NCI-H1092 (cell line): ENCODE measurements at places on chromosomes 1 and 21.
A peak's percentile ranks its signal among the peaks of the same experiment; 100 is the strongest.

DNA sequence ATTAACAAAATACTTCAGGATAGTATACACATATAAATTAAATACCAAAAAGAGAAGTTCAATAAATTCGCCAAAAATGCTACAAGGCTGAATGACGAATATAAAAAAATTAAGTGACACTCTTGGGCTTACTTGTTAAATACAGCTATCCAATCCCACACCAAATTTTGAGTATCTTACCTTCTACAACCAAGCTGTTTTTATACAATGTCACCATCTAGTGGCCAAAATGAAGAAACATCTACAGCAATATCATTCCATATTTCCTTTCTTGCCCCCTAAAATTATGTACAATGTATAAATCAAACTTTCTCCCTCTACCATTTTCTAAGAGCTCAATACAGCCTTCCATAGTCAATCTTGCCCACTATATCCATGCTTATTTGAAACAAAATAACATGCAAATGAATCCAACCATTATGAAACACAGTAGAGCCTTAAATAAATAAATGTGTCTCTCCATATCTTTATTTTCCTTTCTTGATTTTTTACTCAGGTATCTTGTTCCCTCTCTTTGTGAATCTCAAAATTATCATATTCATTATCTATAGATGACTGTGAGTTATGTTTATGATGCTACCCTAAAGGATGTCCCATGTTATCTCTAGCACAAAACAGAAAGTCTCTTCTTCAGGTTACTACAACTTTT is 86.3 kb downstream of the ACBD6 start:
- DNase-seq, result peak; percentile 55

- DNase-seq, result no peak
Observed at GRCh38 chr1:65213271-65214023, 65.4 kb downstream of the AK4 start.

GRCh38 chr1:228146417-228147150 is 3.1 kb upstream of the GJC2 start:
- no peak for DNase-seq

GRCh38 chr21:27306791-27307775 is 340.2 kb upstream of the ADAMTS5 start:
- no peak for DNase-seq

- DNase-seq, result no peak
Observed at GRCh38 chr1:5974631-5975030, 17.6 kb downstream of the NPHP4 start.

DNA sequence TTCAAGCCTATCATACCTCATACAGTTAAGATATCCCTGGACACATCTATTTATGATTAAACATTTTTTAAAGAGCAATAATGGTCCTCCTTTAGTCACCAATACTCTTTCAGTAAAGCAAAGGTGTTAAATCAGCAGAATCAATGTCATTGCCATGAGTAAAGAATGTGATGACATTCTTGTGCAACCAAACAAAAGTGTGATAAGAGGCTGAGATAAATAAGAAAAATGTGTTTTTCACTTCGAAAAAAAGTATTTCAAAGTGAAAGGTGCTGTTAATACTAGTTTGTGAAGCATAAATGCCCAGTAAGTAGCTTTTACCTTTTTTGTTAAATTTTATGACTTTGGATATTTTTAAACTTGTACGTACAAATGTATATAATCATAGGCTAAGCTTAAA is 8.4 kb downstream of the SLC44A5 start:
- no peak for DNase-seq

- DNase-seq, result peak; percentile 4
Observed at GRCh38 chr21:18468790-18469189, 65.2 kb upstream of the TMPRSS15 start.

DNA sequence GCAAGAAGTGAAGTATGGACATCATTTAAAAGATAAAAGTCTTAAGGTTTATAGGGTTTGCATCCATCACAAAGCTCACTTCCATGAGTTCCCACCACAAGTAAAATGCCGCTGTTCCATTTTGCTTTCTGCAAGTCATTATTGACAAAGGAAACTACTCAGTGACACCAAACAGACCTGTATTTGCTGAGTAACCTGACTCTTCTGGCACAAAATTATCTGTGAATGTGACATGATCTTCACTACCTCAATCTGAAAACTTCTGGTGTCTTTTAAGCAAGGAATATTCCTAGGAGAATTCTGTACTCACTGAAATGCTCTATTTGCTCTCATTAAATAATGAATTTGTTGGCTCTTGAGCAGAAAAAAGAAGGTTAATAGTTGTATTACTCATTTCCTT is 1077.4 kb upstream of the ADGRL4 start:
- DNase-seq, result no peak

GRCh38 chr1:152111515-152111968 is 3.7 kb downstream of the TCHH start:
- DNase-seq, result peak; percentile 12

GRCh38 chr1:228272831-228273571 is 65.2 kb downstream of the OBSCN start:
- no peak for DNase-seq

DNA sequence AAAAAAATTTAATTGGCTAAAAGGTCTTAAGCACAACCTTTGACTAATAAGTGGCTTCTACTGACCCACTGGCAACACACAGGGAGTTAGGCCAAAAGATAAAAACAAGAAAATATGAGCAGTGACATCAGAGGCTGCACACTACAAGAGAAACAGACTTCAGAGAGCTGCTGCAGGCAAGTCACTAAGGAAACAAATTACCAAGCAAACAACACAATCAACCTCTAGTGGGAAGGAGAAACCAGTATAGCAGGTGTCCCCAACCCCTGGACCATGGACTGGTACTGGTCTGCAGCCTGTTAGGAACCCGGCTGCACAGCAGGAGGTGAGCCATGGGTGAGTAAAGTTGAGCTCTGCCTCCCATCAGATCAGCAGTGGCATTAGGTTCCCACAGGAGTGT is 20.8 kb upstream of the ENSA start:
- no peak for DNase-seq

DNA sequence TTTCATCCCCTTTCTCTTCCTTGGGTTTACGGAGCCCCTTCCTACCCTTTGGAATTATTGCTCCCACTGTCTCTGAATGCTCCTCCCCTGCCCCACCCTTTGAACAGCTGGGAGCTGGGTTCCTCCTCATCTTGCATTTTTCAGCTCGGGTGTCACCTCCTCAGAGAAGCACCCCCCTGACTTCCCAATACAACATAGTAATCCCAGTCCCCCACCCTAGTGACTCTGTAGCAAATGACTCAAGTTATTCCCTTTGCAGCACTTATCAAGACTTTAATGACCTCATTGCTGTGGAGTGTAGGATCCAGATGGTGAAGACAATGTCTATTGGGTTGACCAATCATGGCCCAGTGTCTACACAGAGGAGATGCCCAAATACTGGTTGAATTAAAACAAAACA is 8.9 kb upstream of the VWA5B1 start:
- no peak for DNase-seq

GRCh38 chr1:151419819-151420218 is 20.4 kb downstream of the PSMB4 start:
- DNase-seq, result no peak

DNA sequence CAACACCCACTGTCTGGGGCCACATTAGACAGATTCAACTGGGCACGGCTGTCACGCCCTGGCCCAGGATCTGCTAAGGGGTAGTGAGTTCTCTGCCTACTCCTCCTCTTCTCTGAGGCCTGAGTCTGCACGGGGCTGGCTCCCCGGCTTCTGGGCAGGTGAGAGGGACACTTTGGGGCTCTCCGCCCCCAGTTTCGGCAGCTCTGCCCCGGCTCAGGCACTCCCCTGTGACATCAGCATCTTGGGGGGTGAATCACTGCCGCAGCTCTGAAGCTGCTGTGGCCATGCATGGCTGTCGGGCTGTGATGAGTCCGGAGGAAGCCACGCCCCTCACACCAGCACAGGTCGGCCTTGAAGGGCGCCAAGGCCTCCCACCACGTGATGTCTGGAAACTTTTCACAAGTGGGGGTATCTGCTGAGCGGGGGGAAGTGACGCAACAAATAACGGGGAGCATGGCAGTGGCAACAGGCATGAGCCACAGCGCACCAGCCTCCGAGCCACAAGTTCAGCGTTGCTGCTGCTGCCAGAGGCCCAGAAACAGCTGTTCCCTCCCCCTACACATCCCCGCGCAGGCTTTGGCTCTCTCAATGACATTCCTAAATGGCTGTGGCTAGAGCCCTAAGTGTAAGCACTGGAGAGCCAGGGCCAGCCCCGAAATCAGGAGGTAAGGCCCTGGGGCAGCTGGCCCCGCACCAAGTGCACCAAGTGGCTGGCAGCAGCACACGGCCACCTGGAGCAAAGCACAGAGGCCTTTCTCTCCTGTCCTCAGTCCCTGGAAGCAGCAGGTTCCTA is 26.3 kb downstream of the ZBTB17 start:
- no peak for DNase-seq

- DNase-seq, result no peak
Observed at GRCh38 chr1:111988743-111989453, 570 bp downstream of the KCND3 start.

GRCh38 chr1:12272770-12273169 is 42.9 kb downstream of the VPS13D start:
- DNase-seq, result no peak

- DNase-seq, result no peak
Observed at GRCh38 chr1:84598418-84598817, 24.2 kb upstream of the CTBS start.

DNA sequence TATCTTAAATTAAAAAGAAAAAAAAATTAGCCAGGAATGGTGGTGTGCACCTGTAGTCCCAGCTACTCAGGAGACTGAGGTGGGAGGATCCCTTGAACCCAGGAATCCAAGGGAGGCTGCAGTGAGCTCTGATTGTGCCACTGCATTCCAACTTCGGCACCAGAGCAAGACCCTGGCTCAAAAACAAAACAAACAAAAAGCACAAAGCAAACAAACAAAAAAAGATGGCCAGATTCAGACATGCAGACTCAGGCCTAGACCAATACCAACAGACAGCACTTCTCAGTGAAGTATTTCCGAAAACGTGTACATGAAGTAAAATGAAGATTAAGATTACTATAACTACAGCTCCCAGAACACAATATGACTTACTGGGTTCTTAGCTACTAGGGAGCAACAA is 10.6 kb downstream of the SLC35D1 start:
- DNase-seq, result no peak

- DNase-seq, result no peak
Observed at GRCh38 chr1:240656531-240656930, 44.6 kb upstream of the GREM2 start.

DNA sequence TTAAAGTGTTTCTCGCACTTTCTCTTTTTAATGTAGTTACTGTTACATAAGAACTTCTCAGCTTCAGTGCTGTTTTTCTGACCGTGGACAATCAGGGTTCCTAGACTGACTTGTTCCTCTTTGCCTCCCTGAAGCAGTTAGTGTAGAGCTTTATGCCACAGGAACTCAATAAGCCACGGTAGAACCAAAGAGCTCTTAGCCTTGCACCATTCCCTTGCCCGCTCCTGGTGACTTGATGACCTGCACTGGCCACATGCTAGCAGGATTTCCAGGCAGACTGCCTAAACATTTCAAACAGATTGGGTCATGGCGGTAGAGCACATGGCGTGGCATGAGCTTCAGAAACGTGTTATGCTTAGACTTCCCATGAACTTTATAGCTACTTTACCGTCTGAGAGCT is 18.8 kb upstream of the FASLG start:
- no peak for DNase-seq

DNA sequence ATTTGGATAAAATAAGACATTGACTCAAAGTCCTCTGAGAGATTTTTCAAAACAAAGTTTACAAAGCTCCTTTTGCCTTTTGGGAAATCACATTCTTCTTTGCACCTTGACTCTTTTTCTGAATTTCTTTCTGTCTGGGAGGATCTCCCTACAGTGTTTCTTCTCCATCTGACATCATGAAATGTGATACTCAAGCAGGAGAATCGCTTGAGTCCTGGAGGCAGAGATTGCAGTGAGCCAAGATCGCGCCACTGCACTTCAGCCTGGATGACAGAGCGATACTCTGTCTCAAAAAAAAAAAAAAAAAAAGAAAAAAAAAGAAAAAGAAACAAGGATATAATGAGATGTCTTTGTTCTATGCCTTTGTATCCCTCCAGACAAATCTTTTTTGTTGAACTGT is 13.3 kb upstream of the GRIK1 start:
- no peak for DNase-seq

GRCh38 chr1:121558514-121558913 is 373.7 kb downstream of the SRGAP2C start:
- no peak for DNase-seq

DNA sequence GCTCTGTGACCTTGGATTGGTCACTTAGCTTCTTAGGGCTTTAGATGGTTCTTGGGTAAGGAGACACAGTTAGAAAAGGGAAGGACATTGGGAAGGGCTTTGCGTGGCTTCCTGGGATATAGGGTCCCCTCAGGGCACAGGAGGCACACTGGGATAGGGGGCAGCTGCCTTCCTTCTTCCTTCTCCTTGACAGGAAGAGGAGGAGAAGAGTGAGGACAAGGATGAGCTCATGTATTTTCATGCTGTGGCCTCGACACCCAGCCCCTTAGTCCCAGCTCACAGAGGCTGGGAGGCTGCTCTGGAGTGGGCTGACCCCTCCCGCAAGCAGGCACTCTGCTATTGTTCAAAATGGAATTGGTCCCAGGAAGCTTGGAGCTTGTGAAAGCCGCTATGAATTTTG is 45.7 kb upstream of the POU3F1 start:
- DNase-seq, result no peak

DNA sequence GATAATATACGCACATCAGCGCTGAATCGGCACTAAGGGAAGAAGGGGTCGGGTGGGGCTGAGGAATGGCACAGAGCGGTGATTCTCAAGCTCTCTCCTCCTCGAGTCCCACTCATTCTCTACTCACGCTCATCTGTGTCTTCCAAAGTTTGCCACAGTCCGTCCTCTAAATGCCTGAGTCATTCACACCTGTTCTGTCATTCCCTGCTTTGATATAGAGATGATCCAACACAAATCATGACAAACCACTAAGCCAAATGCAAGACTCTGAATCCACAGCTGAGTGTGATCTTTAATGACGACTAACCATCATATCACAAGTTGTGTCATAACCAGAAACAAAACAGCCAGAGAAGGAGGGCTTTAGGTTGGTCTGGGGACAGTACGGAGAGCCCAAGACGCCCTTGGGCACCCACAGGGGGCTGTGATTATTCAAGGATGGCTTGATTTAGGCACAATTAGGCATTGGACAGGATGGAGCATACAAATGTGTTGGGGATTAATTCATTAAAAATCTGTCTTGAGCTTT is 501.5 kb downstream of the KIF26B start:
- no peak for DNase-seq

DNA sequence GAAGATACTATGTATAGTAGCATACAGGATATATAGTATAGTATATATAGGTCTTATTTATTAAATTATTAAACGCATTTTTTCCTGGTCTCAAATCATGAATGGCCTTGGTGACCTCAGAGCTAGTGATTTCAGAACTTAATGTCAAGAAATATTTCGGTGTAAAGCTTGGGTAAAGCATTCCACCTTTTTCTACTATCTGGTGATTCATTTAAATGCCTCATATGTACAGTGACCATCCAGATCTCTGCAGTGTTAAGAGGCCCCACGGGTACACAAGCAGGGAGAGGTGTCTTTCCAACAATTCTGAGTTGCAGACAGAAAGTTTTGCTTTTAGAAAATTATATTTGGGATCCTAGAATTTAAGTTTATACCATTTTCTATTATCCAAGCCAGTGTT is 626.5 kb downstream of the PTPRC start:
- no peak for DNase-seq

GRCh38 chr1:239717097-239717917 is 330.9 kb downstream of the CHRM3 start:
- no peak for DNase-seq
